ENCODE measurements at places on chromosomes 2 and 18. TPM values are rescaled to one million over a fixed set of nuclear protein-coding genes. Genes with fewer than 3 reads are reported as not detected.

CIB4 gene
- total RNA-seq = not detected

VSNL1 gene
- 0.60 TPM for total RNA-seq

GRCh38 chr2:111622859-111623258 is 261.1 kb downstream of the ANAPC1 start:
- no peak for DNase-seq

DNA sequence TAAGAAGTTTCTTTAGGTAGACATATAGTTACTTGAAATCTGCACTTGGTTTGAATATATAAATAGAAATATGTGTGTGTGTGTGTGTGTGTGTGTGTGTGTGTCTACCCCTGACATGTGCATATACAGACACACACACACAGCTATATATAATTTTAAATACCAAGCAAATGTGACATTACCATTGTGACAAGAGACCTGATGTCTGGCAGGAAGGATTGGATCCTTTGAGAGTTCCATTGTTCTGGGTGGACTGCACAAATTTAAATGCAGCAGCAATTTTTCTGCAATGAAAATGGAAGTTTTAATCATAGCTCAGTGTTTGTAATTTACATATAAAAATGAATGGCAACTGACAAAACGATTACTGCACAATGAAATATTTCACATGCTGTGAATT is 87.8 kb upstream of the CCDC195 start:
- no peak for DNase-seq

DNA sequence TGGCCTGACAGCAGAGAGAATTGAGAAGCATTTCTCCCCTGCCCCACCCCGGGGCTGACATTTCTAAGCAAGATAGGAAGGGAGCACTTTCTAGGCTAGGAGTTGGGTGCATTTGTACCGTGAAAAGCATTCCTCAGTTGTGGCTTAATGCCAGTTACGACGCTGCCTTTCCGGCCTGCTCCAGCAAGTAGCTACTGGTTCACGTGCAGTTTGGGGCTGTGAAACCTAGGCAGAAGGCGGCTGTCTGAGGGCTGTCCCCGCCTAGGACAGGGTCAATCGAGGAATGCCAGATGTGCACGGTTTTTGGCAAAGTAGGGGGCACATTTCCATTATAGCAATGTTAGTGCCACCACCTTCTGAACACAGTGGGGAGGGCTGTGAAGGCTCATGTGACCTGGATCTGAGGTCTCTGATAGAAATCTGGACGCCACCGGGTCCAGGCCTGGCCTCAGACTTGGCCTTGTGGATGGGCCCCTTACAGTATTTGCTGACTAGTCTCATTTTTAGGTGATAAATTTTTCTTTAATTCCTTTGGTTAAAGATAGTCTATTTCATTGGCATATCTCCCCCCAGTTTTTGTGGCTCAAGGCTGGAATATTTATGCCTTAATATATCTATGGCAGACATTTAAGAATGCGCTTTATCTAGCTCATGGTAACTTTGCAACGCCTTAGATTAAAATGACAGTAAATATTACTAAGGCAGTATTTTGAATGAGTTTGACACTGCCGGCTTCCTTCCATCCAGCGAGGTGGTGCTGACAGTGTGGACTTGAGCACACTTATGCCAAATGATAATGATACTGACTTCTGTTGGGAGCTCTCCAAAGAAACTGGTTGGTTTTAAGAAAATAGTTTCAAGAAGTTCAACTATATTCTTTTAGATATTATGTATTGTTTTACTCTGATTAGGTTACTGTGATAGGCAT is 78.7 kb downstream of the LPIN1 start:
- DNase-seq = no peak

GRCh38 chr2:215876139-215876936 is 137.0 kb downstream of the MREG start:
- no peak for DNase-seq

DNA sequence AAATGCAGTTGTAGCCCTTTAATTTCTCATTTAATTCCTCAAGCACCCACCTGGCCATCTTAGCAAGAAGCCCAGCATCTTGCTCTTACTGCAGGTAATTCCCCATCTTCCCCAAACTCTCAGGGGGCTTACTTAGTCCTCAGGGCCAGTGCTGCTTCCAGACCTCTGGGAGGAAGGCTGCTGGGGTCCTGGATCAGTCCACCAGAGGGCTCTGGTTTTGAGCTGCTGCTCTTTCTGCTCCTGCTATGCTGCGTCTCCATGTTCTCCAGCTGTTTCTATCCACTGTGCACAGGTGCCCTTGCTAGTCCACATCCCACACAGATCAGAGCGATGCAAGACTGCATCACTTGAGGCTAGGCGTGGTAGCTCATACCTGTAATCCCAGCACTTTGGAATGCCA is 34.5 kb upstream of the TMEM87B start:
- no peak for DNase-seq

DNA sequence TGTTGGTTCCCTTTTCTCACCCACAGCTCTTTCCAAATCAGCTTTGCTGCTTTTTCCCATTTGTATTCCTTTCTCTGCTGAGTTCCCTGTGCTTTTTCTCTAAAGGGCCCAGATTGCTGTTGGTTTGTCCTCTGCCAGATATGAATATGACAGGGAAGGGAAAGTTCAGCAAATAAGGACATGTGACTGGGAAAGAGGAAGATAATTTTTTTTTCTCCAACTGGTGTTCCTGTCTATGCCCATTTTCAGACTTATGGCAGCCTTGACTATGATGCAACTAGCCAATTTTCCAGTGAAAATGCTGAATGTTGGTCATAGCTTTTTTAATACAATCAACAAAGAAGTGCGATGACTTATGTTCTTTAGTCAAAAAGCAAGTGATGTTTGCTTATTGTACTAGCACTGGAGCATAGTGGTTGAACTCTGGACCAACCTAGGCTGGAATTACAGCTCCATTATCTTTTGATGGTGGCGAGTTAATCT is 7.7 kb downstream of the MDH1 start:
- no peak for DNase-seq

DNA sequence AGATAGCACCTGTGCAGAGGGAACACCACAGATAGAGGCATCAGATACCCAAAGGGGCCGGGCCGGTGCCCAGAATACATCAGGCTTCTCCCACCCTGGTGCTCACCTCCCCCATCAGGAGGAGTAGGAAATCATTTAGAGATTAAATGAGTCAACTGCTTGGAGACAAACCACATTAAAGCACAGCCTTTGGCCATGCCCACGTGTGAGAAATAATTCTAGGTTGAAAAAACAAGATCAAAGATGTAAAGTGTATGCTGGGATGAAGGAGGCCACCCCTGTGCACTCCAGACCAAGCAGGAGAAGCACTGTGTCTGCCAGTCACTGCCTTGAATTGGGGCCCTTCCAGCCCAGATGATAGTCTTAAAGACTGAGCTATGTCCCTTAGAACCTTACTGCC is 152.8 kb upstream of the ACAA2 start:
- DNase-seq = no peak

All from ovary (tissue), 10 donors.